ENCODE measurements at places on chromosomes 16 and 17.

- peak; percentile 91 for DNase-seq
These were observed at the start of gene CLN3 for GRCh38 chr16:28491970-28492474. Gene CLN3, minus strand, starts transcription at chr16:28492074. Its CDS starts 315 bp downstream, at chr16:28491759.

DNA sequence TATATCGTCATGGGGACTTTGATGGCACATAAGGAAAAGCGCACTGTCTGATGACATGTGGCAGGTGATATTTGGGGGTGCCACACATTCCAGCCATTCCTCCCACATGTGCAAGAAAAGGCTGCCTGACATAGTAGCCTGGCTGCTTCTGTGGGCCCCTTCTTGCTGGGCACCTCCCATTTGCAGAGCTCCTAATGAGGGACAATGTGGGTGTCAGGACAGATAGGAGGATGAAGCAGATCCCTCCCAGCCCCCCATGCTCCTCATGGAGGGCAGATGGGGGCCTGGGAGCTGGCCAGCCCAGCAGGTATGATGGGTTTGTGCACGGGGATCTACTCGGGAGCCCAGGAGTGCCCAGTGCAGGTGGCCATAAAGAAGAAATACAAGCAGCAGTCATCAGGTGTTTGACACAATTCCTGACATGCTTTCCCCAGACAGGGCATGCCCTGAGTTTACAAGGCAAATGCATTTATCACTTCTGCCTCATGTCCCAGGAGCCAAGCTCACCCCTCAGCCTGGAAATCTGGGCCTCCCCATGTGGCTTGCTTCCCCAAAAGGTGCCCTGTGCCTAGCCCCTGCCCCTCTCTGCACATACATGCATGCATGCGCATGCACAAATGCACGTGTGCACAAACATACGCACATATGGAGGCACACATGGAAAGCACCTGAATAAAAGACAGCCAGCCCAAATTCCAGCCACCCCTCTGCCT, 260.6 kb upstream of the RPL38 start:
- no peak for DNase-seq

DNA sequence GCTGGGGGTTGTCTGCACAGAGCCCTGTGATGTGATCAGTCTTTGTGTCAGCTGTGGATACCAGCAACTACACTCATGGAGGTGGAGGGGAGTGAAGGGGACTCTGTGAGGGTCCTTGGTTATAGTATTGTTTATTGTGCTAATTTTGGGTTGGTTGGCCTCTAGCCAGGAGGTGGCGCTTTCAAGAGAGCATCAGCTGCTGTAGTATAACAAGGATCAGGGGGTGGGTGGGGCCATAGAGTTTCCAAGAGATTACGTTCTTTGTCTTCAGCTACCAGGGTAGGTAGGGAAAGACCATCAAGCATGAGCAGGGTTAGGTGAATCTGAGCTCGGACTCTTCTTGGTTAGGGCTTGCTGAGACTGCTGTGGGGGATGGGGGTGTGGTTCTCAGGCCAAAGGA, 97.1 kb upstream of the HS3ST3A1 start:
- peak; percentile 9 for DNase-seq

DNA sequence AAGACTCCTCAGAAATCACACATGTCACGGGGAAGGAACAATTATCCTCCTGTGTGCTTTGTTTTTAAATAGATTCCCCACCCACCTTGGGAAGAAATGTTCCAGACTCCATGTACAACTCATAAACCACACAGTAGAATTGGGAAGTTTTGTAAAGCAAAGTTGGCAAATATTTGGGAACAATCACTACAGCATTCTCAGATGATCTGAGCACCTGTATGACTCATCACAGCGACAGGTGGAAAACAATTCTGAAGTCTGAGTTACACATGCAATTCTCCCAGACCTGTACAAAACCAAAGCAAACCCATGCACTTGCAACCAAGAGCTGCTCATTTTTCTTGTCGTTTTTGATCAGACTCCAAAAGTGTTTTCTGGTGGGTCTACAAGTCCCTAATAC, 14.4 kb upstream of the MYLK3 start:
- no peak for DNase-seq

- no peak for DNase-seq
These were observed 21.7 kb downstream of the RNF135 start for GRCh38 chr17:30992551-30992950.

DNA sequence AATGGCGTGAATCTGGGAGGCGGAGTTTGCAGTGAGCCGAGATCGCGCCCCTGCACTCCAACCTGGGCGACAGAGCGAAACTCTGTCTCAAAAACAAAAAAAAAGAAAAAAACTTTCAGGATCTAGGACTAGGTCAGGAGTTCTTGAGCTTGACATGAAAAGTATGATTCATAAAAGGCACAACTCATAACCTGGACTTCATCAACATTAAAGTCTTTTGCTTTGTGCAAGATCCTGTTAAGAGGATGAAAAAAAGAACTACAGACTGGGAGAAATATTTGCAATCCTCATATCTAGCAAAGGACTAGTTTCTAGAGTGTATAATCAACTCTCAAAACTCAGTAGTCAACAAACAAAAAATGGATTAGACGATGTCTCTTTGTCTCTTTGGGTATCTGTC, 40.0 kb downstream of the TBC1D16 start:
- DNase-seq: no peak

DNA sequence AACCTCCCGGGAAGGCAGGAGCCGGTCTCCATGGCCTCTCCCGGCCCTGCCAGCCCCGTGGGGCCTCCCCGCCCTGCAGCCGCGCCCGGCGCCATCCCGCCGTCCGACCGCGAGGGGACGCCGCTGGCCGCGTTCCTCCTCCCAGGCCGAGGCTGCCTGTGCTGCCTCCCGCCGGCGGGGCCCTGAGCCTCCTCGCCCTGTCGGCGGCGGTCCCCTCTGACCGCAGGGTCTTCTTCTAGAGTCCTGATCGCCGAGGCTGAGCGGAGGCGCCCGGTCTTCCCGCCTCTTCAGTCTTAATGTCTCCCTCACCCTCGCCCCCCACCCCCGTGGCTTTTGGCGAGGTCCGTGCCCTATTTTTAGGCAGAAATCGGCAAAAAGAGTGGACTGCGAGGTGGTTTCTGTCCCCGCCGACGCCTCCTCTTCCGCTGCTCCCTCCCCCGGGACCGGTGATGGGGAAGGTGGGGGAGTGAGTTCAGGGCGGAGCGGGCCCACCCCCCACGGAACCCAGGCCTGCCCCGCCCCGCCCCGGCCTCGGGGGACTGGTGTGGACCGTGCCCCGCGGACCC, 794 bp upstream of the CPNE7 start:
- DNase-seq: peak; percentile 93

- no peak for DNase-seq
These were observed 33.5 kb downstream of the PPM1E start for GRCh38 chr17:58789160-58789559.

DNA sequence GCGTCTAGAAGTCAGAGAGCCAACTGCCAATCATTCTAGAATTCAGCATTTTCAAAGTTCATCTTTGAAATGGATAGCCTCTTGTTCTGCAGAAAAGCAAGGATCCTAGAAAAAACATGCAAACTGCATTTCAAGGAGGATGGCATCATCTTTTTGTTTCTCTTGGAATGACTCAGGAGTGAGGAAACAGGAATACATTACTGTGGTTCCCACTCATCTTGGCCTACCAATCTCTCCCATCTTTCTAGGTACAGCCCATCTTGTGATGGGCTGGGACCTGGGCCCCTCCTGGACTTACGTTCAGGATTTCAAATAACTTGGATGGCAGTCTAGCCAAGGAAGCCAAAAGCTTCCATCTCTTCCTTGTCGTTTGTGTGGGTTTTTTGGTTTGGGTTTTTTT, 363.4 kb downstream of the CDH13 start:
- DNase-seq: no peak

DNA sequence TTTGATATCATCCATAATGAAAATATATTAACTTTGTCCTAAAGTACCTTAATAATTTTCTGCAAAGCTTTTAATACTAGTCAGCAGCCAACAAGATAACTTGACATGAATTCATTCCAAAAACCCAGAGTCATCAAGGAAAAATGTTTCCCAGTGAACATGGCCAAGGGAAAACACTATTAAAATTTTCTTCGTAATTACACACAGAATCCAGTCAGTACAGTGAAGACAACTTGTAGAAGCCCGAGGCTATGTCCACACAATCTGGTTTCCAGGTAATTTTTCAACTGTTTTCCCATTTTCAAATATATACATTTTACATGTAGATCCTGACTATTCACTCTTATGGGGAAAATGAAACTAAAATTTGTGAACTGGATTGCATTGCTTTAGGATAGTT, 600.9 kb downstream of the CDH8 start:
- DNase-seq: no peak

- DNase-seq: peak; percentile 70
These were observed 2.5 kb upstream of the RAB11FIP4 start for GRCh38 chr17:31388770-31389656.

DNA sequence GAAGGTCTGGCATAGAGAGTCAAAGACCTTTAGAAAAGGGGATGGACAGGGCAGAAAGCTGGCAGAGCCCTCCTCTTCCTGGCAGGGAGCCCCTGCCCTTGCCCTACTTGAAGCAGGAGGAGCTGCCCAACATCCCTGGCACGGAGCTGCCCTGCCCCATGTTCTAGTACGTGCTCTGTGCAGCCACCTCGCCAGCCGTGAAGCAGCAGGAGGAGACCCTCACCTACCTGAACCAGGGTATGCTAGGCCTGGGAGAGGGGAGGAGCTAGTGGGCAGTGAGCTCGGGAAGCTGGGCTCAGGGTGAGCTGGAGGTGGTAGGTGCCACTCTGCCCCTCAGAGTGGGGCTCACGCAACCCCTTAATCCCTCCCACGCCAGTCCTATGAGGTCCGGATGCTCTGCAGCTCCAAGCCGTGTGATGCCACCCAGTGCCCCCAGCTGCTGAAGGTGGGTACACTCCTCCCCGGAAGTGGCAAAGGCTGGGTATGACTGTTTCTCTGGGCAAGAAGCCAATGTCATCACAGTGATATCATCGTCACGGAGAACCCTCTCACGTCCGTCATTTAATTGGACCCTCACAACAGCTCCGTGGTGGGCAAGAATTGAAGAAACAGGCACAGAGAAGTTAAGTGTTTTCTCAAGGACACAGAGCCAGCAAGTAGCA, 12.7 kb upstream of the STAC2 start:
- DNase-seq: no peak

GRCh38 chr16:85402910-85403692, 210.0 kb upstream of the GSE1 start:
- DNase-seq: no peak

GRCh38 chr17:2233441-2233947, 70.1 kb downstream of the SMG6 start:
- no peak for DNase-seq

DNA sequence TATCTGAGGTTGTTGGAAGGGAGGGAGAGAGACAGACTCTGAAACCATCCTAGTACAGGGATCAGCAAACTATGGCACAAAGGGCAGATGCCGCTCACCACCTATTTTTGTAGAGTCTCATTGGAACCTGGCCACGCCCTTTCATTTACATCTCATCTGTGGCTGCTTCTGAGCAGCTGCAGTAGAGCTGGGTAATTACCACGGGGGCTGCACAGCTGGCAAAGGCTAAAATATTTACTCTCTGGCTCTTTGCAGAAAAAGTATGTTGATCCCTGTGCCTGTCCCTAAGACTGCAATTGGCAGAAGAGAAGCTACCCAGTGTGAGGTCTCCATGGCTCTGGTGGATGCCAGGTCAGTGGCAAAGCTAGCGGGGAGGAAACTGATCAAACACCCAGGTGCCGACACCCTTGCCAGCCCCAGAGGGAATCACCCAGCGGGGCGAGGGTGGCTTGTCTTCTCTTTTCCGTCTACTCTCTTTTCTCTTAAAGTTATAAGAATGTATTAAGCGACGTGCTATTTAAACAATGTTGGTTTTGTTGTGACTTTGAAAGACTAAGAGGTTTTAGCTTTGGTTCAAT, 14.0 kb downstream of the CEP295NL start:
- no peak for DNase-seq

- peak; percentile 76 for DNase-seq
These were observed 2.0 kb upstream of the GSE1 start for GRCh38 chr16:85611194-85611443.

DNA sequence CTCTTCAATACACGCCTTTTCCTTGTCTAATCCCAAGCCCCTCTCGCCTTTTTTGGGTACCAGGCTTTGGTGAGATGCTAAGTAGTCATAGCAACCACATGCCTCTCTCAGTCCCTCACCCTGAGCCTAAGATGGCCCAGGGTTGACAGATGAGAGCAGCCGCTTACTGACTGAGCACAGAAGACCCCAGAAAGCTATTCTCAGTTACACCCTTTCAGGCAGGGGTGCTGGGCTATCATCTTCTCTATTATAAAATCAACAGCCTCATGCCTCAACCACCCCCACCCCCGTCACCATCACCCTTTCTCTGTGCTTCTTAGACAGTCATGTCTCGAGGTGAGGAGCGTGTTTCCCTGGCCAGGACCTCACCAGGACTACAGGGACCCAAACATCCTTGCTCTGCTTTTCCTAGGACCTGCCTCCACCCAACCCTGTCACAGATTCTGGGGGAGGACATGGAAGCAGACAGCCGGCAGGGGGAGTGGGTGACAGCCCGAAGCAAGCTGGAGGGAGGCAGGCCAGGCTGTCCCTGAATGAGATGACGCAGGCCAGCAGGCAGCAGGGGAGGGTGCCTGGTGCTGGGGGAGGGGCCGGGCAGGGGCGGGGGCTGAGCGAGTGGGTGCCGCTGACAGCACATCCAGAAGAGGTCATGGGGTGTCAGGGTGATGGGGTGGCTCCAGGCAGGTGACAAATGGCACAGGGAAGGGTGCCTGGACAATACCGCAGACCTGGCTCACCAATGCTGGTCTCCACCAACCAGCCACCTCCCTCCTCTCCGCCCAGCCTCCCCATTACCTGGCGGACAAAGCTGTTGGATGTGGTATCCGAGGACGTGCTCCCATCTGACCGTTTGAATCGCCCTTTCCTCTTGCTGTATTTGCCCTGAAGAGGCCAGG, 3.1 kb downstream of the CACNB1 start:
- DNase-seq: peak; percentile 81

GRCh38 chr17:64455993-64456885, 7.3 kb downstream of the MILR1 start:
- DNase-seq: no peak

GRCh38 chr16:57892041-57892440, 78.9 kb downstream of the CNGB1 start:
- no peak for DNase-seq

DNA sequence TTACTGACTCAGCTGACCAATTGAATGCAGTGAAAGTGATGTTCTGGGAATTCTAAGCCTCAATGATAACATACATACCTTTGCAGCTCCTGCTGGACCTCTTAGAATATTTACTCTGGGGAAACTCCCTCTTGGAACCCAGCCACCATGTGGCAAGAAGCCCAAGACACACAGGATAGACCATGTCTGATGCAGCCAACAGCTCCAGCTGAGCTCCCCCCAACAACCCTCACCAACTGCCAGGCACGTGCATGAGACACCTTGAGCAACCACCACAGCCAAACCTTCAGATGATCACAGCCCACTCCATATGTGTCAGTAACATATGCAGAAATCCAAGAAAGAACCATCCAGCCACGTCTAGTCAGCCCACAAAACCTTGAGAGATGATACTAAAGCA, 53.0 kb downstream of the XYLT1 start:
- DNase-seq: no peak

- DNase-seq: no peak
These were observed 26.2 kb downstream of the SALL1 start for GRCh38 chr16:51124896-51125295.

GRCh38 chr17:48187872-48188608, 80.5 kb downstream of the SNX11 start:
- no peak for DNase-seq

Measured in neural progenitor cell (in vitro differentiated cells).